ENCODE measurements at places on chromosomes 16 and 17.

DNA sequence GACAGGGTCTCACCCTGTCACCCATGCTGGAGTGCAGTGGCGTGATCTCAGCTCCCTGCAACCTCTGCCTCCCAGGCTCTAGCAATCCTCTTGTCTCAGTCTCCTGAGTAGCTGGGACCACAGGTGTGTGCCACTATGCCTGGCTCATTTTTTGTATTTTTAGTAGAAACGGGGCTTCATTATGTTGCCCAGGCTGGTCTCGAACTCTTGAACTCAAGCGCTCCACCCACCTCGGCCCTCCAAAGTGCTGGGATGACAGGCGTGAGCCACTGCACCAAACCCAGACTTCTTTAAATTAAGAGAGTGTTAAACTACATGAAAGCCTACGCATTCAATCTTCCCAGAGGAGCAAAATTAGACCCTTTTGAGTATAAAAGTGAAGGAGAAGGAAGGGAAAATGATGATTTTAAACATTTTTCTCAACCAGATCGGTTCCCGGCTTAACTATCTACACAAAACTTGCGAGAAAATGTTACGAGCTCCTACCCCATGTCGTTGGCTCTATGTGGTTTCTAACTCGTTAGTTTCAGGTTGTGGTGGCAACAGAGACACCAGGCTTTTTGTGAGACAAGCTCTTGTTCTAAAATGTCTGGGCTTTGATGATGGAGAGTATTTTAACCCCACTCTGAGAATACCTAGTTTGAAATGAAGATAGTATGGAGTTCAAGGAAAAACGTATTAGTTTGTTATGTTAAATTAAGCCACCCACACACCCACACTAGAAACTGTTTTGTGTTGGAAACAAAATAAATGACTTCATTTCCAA lies 26.3 kb downstream of the STAT5B start:
- DNase-seq: no peak

DNA sequence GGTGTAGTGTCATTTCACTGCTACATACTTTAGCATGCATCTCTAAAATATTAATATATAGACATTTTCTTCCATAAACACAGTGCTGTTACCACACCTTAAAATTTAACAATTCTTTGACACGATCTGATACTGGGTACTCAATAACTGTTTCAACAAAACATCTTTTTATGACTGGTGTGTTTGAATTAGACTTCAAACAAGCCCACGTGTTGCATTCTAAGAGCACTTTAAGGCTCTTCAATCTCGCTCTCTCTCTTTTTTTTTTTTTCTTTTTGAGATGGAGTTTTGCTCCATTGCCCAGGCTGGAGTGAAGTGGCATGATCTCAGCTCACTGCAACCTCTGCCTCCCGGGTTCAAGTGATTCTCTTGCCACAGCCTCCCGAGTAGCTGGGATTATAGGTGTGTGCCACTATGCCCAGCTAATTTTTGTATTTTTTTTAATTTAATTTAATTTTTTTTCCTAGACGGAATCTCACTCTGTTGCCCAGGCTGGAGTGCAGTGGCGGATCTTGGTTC lies 15.8 kb upstream of the SLC46A1 start:
- no peak for DNase-seq

GRCh38 chr16:54430491-54431030 lies 144.0 kb upstream of the IRX3 start:
- DNase-seq: no peak

DNA sequence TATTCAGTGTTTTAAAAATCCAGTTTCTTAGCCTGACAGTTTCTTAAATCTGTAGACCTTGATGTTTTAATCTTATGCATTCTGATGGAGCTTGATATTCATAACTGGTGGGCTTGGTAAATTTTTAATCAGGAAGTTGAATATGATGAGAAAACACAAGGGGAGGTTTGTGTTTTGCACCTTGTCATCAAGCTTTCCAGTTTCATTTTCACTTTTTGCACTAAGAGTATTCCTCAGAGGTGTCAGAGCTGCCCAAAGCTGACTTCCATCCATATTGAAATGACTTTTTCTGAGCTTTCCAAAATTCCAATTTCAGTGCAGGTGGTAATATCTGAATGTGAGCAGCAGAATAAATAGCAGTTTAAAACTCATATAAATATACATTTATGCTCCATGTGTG lies 555.0 kb upstream of the RBFOX1 start:
- no peak for DNase-seq

DNA sequence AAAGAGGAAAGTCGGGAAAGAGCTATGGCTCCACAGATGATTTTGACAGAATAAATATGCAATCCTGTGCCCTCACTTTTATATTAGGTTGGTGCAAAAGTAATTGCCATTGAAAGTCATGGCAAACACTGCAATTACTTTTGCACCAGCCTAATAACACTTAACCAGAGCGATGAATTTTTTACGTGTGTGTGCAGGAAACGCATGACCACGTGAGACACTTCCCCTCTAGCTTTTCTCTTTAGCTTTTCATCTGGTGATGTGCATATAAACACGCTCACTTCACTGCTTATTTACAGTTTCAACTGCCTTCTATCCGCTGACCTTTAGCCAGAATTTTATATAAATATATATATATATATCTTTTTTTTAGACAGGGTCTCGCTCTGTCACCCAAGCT lies 216.3 kb upstream of the PSMD7 start:
- no peak for DNase-seq

- no peak for DNase-seq
Observed at GRCh38 chr17:74610108-74610507, 13.4 kb downstream of the CD300E start.

- no peak for DNase-seq
Observed at GRCh38 chr17:71234349-71234748, 886.5 kb upstream of the SOX9 start.

DNA sequence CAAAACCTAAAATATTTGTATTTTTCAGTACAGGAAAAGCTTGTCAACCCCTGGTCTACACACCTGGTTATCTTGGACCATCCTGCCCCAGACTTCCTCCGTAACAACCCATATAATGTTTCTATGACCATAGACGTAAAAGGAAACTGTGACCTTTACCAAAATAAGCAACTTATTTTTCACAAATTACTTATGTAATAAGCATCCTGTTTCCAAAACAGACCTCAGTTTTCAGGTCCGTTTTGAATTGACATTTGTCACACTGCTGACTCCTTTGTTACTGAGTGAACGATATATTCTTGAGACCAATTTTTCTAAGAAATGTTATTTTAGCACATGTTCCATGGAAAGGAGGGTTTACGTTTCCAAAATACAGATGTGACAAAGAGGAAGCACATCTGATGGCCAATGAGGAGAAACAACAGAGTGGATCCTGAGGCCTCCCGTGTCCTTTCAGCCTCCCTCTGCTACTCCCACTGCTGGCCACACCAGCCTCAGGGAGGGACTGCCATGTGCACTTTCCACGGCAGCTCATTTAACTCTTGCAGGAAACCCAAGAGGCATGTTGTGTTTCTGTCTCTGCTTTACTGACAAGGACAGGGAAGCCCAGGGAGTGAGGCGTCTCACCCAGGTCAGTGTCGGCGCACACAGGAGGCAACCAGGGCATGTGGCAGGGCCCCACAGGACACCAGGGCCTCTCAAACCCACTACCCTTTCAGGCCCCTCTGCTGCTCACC lies 20.1 kb upstream of the ALDH3A1 start:
- no peak for DNase-seq

All from NCI-H1694 (cell line).